ENCODE measurements at places on chromosomes 7 and 10.

GRCh38 chr10:71741029-71741428 lies 21.5 kb upstream of the C10orf105 start:
- DNase-seq, result no peak

GRCh38 chr7:158257516-158258410 lies 329.9 kb downstream of the PTPRN2 start:
- no peak for DNase-seq

DNA sequence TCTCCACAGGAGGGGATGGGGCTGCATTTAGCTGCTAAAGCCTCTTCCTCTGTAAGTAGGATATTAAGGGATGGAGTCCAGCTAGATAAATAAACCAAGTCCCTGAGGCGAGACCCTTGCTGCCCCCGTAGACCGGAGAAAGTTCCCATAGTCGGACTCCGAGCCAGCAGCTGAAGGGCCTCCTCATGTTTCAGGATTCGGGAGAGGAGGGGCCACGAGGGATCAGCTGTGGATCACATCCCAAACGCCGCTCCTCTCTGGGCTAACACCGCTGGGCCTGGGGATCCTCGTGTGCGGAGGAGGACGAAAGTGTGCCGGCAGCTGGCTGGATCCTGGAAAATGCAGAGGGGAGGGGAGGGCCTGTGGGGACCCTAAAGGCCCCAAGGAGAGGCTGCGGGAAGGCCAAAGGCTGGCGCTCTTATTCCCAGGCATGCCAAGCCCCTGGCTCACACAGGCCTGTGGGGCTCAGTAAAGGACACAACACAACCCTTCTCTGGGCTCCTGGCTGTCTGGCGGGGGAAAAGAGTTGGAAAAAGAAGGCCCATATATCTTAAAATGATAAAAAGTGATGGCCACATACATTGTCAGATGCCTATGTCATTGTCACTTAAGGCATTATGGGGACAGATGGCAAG lies 82.5 kb upstream of the TMEM72 start:
- DNase-seq, result no peak

- DNase-seq, result peak; percentile 8
Observed at GRCh38 chr7:143416565-143417149, 8.0 kb upstream of the EPHA1 start.

DNA sequence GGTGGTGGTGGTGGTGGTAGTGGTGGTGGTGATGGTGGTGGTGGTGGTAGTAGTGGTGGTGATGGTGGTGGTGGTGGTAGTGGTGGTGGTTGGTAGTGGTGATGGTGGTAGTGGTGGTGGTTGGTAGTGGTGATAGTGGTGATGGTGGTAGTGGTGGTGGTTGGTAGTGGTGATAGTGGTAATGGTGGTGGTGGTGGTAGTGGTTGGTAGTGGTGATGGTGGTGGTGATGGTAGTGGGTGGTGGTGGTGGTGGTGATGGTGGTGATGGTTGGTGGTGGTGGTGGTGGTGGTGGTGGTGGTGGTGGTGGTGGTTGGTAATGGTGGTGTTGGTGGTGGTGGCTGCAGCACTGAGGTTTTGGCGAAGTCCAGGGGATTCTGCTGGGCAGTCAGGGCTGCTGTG lies 58.5 kb downstream of the TMEM130 start:
- no peak for DNase-seq

GRCh38 chr7:118109607-118110006 lies 74.4 kb upstream of the LSM8 start:
- peak; percentile 88 for DNase-seq

- DNase-seq, result no peak
Observed at GRCh38 chr10:13882119-13882711, 295.4 kb downstream of the PRPF18 start.

DNA sequence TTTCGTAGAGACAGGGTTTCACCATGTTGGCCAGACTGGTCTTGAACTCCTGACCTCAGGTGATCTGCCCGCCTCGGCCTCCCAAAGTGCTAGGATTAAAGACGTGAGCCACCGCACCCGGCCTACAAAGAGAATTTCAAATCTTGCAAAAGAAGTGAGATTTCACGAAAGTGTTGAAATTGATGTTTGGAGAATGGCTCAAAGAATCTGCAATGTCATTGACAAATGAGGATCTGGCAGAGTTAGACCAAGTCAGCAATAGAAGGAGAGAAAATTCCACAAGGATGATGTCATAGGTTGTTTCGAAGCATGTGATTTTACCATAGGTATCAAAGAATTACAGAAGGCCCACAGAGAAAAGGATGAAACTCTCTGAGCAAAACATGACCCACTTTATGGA lies 71.7 kb downstream of the LYZL2 start:
- DNase-seq, result no peak

DNA sequence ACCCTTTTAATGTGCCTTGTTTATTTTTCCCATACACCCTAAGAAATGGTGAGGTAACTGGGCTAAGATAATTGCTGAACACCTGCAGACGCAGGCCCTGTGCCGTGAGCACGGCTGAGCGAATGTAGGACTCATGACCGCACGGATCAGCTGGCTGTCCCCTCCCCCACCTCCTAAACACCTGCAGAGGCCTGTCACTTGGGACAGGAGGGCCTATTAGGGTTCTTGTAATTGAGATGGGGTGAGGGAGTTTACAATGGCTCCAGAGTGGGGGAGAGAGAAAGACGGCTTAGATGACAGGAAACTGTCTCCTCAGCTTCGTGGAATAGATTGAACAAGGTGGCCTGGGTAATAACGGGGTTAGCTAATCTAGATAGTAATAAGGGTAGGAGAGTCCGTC lies 291.7 kb upstream of the HABP2 start:
- no peak for DNase-seq

GRCh38 chr10:65312876-65313275 lies 1613.0 kb upstream of the LRRTM3 start:
- no peak for DNase-seq

DNA sequence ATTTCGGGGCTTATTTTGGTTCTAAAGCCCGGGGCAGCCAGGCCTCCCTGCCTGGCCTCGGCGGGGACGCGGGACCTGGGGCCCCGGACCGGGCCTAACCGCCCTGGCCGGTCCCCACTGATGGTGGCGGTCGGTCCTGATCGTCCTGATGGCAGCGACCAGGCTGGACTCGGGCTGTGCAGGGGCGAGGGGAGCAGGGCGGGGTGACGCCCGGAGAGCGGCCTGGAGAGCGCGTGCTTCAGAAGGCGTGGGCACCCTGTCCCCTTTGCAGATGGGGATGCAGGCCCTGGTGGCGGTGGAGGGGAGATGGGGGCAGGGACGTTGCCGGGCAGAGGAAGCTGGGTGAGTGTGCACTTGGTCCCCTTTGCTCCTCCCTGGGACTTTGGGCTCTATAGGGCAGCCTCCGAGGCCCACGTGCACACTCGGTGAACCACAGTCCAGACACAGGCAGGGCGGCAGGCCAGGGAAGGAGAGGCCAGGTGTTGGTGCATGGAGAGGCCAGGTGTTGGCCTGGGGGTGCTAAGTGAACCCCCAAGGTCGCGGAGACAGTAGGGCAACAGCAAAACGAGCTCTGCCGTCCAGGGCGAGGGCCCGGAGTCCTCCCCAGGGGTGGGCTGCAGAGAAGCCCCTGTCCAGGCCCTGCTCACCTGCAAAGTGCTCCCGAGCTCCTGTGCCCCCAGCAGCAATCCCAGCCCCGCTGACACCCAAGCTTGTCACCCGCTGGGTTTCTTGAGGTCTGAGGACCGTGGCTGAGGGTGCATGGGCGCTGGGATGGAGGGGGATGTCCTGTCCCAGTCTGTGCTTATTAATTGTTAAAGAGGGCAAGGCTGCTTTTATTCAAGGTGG lies 42.4 kb upstream of the FAM20C start:
- DNase-seq, result no peak

- no peak for DNase-seq
Observed at GRCh38 chr10:71218046-71218650, 5.8 kb downstream of the UNC5B start.

- no peak for DNase-seq
Observed at GRCh38 chr10:75470901-75471300, 39.5 kb downstream of the LRMDA start.

GRCh38 chr7:91668217-91668616 lies 212.3 kb downstream of the MTERF1 start:
- DNase-seq, result no peak

DNA sequence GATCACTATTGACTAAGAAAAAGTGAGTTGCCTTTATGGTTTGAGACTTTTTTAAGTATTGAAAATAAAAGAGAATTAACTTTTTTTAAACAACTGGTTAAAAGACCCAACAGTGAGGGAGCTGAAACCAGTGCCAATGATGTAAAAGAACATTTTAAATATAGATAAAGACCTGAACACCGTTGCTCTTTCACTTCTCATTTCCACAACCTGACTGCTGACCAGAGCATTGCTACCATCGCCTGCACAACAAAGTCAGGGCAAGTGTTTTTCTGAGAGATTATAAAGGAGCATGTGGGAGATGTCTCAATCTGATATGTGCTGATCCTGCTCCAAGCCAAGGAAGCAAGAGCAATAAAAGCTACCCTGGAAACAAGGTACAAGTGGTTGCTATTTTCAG lies 34.7 kb downstream of the IMMP2L start:
- DNase-seq, result no peak

GRCh38 chr7:149226840-149227494 lies 12.5 kb upstream of the ZNF212 start:
- no peak for DNase-seq

DNA sequence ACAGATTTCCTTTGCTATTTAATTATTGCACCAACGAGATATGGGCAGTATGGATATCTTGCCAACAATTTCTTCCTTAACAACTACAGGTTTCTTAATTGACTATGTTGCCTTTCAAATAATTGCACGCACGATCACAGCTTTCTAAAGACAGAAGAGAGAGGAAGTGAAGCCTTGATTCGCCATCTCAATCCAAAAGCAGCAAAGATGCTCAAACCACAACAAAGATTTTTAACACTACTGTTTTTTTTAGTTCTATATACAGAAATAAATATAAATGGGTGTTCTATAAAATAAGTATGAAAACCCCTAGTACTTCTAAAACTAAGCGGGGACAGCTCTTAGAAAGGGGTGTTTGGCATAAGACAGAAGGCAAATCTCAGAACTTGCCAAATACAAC lies 251.3 kb downstream of the SFMBT2 start:
- no peak for DNase-seq

DNA sequence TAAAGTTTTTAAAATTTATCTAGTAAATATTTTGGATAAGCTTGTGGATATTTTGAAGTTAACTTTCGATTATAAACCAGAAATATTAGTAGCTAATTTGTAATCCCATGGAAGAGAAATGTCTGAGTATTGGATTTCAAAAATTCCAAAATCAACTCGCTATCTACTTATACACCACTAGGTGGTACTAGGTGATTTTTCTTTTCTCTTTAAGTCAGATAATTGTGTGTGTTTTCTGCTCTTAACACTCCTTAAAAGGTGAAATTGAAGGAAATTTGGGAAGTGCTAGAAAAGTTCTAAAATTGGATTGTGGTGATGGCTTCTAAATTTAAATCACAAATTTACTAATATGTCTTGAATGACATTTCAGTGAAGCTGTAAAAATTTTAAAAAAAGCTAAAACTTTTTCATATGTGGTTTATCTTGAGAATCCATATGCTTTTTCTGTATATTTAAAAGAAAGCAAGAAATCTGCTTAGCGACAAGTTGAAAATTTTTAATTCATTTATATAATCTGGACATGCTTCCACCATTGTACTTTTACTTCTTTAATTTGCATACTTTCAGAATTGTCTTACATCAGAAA lies 90.2 kb downstream of the IPMK start:
- DNase-seq, result no peak

- DNase-seq, result no peak
Observed at GRCh38 chr7:157516911-157517781, 180.3 kb downstream of the DNAJB6 start.

- DNase-seq, result no peak
Observed at GRCh38 chr7:157506268-157506667, 169.5 kb downstream of the DNAJB6 start.

DNA sequence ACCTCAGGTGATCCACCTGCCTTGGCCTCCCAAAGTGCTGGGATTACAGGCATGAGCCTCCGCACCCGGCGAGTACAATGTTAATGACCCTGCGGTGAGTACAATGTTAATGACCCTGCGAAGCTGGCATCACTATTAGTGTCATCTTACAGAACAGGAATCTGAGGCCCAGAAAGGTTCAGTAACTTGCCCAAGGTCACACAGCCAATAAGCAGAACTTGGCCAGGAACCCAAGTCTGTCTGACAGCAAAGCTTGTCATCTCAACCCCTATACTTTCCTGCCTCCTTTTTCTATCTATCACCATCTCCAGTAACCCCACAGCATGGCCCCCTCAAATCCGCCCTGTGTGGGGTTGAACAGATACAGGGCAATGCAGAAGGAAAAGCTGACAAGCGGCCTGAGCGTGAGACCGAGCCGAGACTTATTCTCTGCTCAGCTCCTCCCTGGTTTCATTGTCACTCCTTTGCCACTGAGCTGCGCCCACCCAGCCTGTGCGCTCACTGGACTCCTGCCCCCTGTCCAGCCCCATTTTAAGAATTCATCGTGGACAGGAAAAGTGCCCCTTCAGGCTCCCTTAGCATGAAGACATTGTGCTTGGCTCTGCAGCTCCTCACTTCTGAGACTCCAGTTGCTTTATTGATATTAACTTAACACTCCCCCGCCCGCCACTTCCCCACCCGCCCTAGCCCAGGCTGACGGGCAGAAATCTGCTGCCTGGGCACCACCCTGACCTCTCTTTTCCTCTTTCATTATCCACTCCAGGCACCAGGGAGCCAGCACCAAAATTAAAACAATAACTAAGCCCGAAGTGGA lies 58.1 kb upstream of the LBX1 start:
- DNase-seq, result no peak

GRCh38 chr10:89082086-89082485 lies 91.5 kb downstream of the FAS start:
- no peak for DNase-seq

DNA sequence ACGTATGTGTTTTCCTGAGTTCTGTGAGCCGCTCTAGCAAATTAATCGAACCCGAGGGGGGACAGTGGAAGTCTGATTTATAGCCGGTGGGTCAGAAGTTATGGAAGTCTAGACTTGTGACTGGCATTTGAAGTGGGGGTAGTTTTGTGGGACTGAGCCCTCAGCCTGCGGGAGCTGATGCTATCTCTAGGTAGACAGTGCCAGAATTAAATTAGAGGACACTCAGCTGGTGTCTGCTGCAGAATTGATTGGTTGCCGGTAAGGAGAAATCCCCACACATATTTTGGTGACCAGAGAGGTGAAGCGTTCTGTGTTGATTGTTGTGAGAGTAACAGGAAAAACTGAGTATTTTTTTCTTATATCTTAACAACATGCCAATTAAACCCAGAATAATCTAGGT lies 143.8 kb upstream of the ADCY1 start:
- DNase-seq, result no peak

- no peak for DNase-seq
Observed at GRCh38 chr7:151120896-151121295, 34.6 kb downstream of the AGAP3 start.

DNA sequence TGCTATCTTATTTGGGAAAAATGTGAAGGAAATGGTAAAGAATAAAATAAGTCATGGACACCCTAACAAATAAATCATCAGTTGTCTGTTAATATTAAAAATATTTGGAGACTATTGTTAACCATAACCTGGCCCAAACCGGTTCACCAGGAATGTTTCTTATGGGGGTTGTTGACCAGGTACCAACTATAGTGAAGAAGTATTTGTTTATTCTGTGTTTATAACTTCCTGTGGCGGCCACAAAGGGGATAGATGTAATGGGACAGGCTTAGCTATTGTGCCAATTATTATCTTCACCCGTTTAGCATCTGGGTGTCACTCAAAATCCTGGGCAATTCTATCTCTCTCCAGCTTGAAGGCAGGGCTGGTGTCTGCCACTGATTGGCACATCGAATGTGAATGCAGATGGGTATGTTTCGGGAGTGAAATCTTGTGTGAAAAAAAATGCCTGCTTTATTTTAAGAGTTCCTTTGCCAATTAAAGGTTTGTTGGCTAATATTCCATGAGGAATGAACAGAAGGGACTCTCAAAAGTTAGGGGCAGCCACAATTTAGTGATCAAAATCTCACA lies 500.9 kb downstream of the ARL4A start:
- no peak for DNase-seq

Measured in SHP77 treated with DMSO at 0.1 percent for 48 hours (cell line).